ENCODE measurements at places on chromosomes 5 and 9. TPM values are rescaled to one million over a fixed set of nuclear protein-coding genes. Genes with fewer than 3 reads are reported as not detected.

GRCh38 chr9:136316271-136316751, 11.0 kb upstream of the GPSM1 start:
- peak; percentile 29 for DNase-seq

DNA sequence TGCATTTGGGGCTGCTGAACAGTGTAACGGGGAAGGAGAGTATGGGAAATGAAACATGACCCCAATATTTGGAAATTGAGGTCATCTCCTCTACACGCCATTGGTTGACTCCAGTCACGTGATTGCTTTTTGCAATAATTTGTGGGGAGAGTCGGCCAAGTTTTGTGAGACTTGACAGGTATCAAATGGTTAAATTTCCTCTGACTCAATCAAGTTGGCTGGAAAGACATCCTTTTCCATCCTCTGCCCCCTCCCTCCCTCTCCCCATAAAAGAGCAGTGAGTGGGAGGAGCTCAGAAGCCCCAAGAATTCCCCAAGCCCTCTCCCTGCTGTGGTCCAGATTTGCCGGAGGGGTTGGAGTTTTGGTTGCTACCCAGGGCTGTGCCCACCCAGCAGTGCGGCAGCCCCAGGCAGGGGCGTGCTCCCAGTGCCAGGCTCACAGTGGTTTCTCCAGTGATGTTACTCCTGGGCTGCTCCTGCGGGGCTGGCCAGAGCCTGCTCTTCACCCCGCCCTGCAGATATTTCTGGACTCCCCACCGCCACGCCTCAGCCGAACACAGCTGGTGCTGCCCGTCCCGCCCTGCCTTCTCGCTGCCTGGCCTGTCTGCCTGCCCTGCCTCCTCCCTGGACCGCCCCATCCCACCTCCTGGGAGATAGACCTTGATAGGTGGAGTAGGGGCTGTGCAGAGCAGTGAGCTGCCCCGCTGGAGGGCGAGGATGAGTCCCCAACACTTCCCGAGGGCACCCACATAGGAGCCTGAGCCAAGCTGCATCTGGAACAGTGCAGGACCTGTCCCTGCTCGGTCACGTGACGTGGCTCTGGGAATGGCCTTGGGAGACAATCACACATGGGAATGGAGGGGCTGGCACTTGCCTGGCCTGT, 3.4 kb downstream of the COL5A1 start:
- DNase-seq: no peak

Gene BICD2
- total RNA-seq: 25.2 TPM

Gene LHX3
- not detected for total RNA-seq

GRCh38 chr5:127111112-127111511, 37.8 kb upstream of the C5orf63 start:
- DNase-seq: no peak

GRCh38 chr5:16659536-16659935, 42.7 kb upstream of the RETREG1 start:
- DNase-seq: no peak

DNA sequence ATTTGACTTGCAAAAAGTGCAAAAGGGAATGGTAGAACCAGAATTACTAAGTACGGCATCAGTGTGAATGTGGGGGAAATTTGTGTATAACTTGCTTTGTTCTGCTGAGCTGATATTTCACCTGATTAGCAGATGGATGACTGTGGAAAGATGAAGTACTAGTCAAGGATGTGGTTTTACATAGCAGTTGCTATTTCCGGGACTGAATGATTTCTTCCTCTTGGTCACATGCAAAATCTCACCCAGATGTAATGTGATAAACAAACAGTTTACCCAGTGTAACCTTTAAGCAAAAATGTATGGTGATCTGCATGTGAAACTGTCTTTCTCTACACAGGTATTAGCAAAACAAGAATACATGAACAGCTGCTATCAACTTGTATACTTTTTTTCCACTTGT, 46.1 kb downstream of the DCP2 start:
- no peak for DNase-seq

Gene EPB41L4A
- 0.47 TPM for total RNA-seq

Measured in T-cell (primary cell).